ENCODE measurements at places on chromosomes 16 and 17. TPM values are rescaled to one million over a fixed set of nuclear protein-coding genes. Genes with fewer than 3 reads are reported as not detected.

XAF1 gene
- total RNA-seq = 36.8 TPM

ACSM2A gene
- not detected for total RNA-seq

GRCh38 chr17:18225642-18226283, 328 bp downstream of the LLGL1 start:
- DNase-seq = no peak

DNA sequence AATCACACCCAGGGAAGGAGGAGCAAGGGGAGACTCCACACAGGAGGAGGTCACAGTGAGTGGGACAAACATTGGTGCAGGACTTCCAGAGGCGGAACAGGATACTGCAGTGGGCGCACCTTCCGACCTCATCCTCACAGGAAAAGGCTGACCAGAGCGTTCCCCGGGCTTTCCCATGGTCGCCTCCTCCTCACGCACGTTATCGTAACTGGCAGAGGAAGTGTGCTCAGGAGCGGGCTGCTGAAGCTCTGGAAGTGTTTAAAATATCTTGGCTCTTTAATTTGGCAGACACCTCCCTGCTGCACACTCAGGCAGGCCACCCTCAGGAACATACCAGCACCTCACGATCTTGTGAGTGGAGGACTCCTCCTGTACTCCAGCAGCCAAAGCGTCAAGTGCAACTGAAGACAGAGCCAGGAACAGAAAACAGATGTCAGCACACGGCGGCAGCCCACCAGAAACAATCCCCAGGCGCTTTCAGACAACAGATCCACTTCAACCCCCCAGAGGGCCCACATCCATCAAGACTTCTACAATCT, 17.5 kb downstream of the FANCA start:
- DNase-seq = no peak

DNA sequence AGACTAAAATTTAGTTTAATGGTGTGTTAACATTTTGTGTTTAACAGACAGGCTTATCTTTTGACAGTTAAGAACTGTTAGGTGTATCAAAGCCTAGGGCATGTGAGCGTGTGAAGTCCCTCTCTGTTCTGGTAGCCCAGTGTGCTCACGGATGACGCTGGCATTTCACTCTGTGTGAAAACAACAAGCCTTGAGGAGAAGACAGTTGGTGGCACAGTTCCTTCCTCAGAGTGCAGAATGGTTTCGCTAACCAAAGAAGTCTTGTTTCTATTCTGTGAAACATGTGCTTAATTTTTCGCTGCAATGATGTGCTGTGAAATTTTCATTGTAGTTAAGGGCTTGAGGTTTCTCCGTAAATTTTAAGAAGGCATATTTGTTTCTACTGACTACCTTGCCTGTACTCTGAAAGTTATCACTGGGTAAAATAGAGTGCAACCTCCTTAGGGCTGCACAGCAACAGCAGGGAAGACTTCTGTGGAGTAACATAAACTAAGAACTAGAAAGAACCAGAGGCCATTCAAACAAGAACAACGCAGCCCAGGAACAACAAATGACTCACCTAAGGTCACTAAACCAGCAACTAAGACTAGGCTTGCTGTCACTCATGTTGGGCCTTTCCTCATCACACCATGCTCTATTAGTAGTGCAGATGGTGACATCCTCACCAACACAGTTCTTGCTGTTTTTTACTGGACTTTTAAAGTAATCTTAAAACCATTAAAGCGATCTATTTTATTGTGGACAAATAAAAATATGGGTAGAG, 33.4 kb downstream of the BRD7 start:
- DNase-seq = no peak

DNA sequence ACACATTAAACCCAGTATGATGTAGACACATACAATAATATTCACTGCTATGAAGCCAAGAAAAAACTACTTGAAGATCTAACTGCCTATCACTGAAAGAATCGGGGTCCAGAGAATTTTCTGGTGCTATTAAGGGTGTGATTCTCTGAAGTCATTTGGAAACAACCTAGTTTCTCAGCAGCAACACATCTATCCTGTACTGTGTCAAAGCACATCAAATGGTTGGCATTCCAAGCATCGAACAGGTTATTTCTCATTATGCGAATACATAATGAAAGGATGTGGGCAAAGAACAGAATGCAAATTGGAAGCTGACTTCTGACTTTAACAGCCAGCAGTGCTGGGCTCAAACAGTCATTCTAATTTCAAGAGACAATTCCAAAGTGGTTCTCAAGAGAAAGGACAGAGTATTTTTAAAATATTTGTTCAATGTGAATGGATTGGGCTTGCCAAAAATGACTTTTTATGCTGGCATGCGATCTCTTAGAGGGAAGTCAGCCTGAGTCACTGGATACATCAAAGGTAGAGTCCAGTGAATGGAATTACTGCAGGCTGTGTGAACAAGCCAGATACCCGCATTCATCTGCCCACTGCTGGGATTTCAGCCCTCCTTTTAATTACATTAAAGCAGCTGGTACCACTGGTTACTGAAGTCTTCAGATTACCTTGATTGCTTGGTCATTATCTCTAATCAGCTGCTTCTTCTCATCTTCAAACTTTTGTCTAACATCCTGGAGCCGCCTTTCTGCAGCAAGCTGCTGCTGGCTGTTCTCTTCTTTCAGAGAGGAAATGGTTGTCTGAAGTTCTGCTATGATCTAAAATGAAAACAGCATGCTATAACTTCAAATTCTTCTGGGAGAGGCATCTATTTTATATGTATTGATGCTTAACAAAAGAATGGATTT, 181.2 kb upstream of the AXIN2 start:
- no peak for DNase-seq

DNA sequence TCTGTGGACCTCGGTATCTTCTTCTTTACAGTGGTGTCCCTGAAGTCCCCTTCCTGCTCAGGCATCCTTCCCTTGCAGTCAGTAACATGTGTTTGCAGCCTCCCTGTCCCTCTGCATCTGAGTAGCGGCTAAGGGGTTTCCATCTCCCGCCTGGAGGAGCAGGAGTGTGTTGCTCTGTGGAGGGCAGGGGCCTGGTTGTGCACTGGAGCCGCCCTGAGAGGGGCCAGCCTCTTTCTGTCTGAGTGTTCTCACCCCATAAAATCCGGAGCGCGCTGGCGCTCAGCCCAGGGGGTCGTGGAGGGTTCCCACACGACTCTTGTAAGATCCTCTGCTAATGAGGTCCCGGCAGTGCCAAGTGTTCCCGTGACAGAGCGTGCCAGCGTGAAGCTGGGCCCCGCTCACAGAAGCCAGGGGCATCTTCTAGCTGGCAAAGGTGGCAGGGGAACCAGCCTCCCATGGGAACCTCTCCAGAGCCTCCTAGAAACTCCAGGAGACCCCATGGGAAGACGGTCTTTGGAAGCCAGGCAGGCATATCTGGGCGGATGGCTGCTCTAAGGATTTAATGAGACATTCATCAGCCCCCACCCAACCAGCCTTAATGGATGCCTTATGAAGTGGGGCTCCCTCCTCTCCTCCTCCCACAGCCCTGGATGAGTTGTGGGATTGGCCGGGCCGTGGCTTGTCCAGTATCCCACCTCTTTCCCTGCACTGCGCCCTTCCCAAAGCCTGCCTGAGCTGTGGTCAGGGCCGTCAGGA, 91.4 kb upstream of the GSE1 start:
- DNase-seq = no peak

KRT24 gene
- total RNA-seq = not detected

NPIPA3 gene
- 2.6 TPM for total RNA-seq

C16orf96 gene
- not detected for total RNA-seq

CCL22 gene
- total RNA-seq = not detected

DNA sequence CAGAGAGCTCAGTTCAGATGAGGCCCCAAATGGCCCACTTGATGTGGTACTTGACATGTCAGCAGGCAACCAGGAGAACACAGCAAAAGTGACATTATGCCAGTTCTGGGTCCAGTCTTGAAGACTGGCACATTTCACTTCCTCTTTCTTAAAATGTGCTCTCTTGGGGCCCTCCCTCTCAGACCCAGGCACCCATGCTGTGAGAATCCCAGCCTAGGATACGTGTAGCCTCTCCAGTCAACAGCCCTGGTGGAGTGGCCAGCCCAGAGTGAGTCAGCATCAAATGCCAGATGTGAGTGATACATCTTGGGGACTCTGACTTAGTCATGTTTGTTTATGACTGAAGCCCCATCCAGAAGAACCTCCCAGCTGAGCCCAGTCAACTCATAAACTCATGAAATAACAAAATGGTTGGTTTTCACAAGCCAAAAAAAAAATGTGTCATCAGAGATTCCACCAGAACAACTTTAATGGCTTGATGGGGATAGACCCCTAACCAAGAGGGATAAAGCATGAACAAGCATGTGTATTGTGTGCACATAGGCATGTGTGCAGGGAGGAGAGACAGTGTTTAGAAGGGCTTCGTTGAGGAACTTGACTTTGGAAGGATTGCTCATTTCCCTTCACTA, 82.5 kb upstream of the TNRC6C start:
- DNase-seq = no peak

DNA sequence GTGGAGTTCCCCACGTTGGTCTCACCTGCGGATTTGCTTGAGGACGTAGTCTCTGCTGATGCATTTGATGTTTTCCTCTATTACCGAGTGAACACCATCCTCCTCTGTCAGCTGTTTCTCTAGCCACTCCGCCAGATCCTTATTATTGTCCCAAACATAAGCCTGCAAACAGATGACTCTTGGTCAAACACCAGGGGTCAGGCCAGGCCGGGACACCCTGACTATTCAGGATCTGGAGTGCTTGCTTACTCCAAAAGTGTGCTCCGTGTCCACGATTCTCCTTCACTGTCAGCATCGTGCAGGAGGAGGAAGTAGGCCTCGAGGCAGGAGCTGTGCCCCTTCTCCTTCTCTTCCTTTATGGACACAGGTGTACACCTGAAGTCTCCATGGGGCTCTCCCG, 140.2 kb downstream of the AATF start:
- no peak for DNase-seq

CACNA1H gene
- 33.0 TPM for total RNA-seq

DNA sequence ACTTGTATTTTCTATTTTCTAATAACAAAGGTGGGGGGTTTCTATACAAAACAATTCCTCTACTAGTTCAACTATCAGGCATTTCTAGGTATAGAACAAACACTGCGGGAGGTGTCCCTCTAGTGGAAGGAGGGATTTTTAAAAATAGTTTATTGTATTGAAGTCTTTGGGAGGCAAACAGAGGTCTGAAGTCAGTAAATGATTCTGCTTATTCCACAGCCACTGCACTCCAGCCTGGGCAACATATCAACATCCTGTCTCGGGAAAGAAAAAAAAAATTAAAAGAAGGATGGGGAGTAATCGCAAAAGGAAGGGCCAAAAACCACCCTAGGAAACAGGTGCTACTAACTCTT, 648 bp upstream of the ERCC4 start:
- DNase-seq = no peak

- no peak for DNase-seq
Observed at GRCh38 chr17:69534235-69534621, 119.7 kb downstream of the MAP2K6 start.

DNA sequence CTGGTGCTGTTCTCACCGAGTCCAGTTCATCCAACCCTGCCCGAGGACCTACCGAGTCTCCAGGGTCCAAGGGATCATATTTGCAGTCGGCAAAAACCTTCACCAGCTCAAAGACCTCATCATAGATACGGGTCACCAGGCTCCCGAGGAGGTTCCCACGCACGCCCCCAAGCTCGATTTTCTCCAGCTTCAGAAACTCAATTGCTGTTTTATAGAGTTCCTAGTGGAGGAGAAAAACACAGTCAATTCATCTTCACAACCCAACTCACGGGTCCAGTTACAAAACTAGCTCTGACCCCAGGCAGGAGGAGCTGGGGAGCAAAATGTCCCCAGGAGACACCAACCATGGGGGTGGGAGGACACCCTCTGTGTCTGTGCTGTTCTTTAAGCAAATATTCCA, 10.2 kb downstream of the DNAH17 start:
- no peak for DNase-seq

- DNase-seq = no peak
Observed at GRCh38 chr17:82751171-82751570, 694 bp upstream of the TBCD start.

DNA sequence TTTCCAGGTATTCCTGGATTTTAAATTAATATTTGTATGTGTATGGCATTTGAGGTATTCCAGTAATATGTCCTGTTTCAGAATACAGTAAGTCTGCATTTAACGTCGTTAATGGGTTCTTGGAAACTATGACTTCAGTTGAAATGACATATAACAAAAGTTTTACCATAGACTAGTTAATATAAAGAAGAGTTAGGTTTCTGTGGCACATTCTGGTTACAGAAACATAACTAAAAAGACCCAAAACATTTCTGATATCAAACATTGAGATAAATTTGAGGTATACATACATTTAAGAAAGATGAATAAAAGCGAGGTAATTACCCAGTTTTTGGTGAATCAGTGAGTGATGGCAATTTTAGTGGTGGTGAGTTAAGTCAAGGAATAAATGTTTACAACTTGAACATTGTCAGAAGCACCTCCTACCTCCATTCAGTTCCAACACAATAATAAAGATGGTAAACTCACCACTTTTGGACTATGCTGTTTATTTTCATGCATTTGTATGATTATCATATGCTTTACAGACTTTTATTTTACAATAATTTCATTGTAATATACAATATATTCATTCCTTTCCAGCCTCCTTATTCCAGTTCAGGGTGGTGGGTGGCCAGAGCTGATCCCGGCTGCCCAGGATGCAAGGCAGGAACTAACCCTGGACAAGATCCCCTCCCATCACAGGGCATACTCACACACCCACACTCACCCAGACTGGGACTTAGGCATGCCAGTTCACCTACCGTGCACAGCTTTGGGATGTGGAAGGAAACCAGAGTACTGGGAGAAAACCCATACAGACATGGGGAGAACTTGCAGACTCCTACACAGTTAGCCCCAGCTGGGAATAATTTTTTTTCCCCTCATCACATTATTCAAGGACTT, 9.7 kb downstream of the LUC7L3 start:
- no peak for DNase-seq

DNA sequence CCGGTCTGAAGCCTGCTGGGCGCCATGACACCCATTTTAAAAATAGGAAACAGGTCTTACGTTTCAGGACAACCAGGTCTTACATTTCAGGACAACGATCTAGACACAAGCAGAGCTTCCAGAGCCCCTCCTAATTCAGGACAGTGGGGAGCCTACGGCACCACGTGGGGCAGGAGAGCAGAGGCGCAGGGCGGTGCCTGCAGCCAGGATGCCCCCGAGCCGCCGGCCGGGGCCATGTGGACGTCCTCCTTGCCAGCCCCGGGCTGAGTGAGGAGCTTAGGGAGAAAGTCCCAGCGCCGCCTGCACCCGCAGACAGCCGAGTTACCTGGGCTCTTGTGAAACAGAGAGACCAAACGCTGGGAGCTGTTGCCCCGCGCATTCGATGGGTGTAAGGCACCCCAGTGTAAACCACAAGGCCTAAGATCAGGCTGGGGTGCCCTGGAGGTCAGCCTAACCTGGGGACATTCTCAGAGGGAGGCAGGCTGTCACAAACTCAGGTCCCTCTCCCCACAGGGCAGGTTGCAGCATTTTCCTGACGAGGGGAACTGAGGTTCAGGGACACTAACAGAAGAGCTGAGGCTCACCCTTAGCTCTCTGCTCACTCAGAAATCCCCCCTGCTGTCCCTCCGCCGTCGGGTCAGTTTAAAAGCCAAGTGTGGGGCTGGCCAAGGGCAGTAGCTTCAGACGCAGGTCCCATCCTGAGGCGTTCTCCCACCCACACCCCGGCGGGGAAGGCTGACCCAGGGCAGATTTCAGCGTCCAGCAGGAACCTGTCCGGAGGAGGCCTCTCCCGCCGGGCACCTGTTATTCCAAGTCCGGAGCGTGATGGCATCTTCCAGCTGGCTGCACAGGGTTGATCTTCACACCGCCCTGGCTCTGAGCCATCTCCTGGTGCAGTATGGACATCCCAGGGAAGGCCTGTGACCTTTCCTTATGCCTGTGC, 1.8 kb upstream of the NOTUM start:
- DNase-seq = no peak

Measured in thoracic aorta (tissue), 2 donors.